Activated T-helper 1 cell treated with Interleukin-2 at 50 U/mL for 16 hours (primary cell): ENCODE measurements at places on chromosomes 4 and X.

DNA sequence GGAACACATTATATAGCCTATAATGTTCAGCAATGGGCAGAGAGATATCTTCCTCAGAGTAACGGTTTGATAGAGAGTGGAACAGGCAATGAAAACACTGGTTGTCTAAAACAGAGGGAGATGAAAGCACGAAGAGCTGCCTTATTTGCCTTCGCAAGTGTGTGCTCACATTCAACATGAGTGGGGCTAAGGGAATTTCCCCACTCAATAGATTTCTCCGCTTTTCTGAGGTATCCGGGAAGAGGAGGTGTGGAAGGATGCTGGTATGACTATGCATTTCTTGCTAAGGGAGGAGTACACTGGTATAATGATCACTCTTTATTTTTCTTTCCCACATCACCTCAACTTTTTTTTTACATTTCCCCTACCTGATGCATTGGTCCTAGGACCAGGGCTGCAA, 7.8 kb upstream of the GPR82 start:
- no peak for DNase-seq

DNA sequence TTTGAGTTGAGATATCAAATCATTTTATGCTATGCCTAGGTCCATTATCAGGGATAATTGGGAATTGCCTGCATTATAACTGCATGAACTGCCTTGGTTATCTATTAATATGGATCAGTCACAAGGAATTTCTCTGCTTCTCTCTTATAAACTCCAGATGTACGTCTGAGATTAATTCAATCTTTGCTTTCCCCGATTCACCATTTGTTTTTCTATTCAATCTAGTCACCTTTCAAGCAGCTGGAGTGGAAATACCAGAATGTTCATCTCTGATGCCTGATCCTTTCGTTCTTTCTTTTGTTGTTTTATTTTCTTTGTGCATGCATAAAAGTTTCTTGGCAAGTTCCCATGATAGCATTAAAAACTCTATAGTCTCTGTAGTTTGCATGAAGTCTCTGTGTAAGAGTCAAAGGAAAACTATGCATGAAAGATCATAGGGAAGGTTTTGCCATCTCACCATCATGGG, 22.6 kb downstream of the SYNPO2 start:
- DNase-seq = no peak

- DNase-seq = no peak
Observed at GRCh38 chr4:123446865-123447474, 50.4 kb downstream of the SPRY1 start.

DNA sequence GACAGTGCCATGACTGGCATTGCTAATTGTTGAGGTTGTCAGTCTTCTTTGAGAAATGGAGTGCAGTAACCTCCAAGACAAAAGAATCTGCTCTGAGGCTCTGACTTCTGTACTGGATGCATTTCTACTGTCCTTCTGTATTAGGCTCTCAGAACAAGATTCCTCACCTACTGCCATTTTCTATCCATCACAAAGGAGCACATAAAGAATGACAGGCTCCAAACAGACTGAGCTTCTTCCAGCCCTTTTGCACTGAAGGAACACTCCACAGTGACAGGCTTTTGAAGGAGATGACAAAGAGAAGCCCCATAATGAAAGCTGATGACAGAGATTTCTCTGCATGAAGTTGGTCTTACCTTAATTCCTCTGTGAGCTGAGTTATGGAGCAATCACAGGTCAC, 162.2 kb downstream of the PCDH19 start:
- DNase-seq = no peak

DNA sequence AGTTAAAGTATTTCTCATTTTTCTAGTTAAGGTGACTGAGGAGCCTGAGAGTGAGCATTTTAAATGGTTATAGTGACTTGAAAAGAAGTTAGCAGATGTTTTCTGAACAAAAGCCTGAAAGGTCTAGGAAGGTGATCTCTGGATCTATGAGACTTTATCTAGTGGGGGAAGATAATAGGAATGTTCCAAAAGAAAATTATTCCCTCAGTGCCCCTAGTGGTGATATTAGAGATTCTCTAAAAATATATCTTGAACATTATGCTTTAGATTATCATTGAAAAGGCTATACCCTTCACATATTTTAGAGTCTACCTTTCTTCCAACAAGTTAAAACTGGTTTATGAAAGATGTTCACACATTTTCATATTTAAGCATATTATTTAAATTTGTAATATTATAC, 69.0 kb upstream of the SPANXN1 start:
- DNase-seq = no peak

DNA sequence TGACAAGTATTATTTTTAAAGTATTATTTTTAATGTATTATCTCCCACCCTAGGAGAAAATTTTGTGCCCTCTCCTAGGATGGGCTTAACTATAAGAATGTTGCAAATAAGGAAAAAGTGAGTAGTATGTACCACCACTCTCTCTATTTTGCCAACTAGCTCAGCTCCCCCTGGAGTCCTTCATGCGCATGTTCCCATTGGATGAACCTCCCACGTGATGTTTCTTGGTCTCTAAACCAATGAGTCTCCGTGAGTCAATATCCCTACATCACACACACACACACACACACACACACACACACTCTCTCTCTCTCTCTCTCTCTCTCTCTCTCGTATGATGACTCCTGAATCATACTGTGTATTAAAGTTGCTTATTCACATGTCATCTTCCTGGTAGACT, 129.7 kb upstream of the ZFP42 start:
- no peak for DNase-seq

DNA sequence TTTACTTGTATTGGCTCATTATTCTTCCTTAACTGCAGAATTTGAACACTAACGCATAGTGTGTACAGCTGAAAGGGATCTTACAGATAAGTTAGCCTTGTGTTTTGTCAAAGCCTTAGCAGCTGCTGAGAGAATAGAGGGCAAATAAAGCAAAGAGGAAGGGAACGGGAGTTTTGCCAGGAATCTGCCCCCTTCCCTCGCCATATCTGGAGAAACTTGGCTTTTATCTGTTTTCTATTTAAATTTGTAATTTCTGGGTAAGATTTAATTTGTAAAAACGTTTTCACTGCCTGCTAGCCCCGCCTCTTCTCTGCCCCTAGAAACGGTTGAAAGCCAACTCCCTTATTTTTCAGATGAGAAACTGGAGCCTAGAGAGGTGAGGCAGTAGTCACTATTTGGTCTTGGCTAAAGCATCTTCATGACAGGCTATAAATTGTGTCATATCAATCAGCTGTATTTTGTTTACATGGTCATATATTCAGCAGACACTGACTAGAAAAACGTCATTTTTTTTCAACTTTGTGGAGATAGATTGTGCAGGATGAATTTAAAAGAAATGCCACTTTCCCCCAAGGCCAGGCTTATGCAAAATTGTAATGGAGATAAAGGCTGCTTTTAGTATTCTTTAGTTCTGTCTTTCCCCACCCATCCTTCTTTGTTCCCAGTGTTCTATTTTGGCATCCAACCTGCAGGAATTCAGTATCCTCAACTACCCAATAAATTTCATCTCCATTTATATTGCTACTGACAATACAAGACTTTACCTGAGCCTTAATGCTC, 319.4 kb downstream of the SH2D1A start:
- no peak for DNase-seq

DNA sequence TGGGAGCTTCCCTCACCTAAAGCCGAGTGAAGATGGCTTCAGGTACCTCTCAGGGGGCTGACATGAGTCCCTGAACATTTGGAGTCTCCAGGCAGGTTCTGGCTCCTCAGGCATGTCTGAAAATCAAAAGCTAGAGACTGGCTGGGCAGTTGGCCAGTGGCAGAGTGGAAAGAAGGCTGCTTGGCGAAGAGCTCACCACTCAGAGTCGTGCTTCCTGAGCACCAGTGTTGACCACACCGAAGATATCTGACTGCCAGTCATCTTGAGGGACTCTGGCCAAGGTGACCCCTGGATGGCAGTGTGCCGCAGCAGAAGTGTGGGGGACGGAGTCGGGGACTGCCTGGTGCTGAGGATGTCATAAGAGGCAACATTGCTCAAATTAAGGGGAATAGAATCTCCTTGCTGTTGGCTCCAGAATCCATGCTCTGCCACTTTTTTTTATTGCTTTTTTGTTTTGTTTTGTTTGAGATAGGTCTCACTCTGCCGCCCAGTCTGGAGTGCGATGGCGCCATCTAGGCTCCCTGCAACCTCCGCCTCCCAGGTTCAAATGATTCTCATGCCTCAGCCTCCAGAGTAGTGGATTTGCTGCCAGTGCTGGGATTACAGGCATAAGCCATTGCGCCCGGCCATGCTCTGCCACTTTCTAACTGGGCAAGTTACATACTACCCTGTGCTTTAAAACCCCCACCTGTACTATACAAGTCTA, 172.5 kb upstream of the GATB start:
- no peak for DNase-seq
